ENCODE measurements at places on chromosomes 7 and 10.
A peak's percentile ranks its signal among the peaks of the same experiment; 100 is the strongest.

DNA sequence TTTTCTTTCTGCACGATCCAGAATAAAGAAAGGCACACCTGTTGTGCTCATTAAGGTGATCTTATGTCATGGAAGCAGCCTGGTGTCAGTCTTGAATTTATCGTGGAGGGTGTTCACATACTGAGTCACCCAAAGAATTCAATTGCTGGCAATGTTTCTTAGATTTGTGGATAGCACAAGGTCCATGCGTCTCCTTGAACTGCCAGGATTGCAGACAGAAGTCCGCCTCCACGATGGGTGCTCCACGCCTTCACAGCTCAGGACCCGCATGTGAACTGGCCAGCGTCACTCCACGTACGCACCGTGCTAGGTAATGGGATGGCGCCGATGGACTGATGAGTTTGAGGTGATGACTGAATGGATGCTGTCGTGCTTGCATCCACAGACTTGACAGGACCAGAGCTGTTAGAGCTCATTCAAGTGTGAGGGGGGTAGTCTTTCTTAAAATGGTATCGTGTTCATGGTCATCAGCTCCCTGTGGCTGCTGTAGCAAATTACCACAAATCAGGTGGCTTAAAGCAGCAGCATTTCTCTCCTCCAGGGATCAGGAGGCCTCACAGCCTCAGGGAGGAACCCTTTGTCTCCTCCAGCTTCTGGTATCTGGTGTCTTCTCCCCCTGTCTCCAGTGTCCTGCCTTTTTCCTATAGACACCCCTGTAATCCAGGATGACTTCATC is 65.4 kb upstream of the DNAJB6 start:
- DNase-seq, result no peak

DNA sequence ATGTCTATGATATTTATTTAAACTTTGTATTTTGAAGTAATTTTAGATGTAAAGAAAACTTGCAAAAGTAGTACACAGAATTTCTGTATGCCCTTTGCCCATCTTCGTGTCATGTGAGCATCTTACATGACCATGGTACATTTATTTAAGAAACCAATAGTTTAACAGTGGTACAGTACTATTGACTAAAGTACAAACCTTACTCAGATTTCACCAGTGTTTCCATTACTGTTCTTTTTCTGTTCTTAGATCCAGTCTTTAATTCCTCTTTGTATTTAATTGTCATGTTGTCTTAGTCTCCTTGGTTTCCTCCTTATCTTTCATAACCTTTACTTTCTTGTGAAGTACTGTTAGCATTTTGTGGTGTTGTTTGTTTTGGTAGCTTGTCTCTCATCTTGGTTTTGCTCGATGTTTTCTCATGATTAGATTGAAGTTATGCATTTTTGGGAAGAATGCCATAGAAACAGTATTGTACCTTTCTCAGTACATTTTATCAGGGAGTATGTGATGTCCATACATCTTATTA is 24.1 kb downstream of the TAX1BP1 start:
- no peak for DNase-seq

- no peak for DNase-seq
These were observed 53.6 kb upstream of the NRF1 start for GRCh38 chr7:129557686-129558481.

- no peak for DNase-seq
These were observed 75.0 kb downstream of the RHOBTB1 start for GRCh38 chr10:60868946-60869345.

DNA sequence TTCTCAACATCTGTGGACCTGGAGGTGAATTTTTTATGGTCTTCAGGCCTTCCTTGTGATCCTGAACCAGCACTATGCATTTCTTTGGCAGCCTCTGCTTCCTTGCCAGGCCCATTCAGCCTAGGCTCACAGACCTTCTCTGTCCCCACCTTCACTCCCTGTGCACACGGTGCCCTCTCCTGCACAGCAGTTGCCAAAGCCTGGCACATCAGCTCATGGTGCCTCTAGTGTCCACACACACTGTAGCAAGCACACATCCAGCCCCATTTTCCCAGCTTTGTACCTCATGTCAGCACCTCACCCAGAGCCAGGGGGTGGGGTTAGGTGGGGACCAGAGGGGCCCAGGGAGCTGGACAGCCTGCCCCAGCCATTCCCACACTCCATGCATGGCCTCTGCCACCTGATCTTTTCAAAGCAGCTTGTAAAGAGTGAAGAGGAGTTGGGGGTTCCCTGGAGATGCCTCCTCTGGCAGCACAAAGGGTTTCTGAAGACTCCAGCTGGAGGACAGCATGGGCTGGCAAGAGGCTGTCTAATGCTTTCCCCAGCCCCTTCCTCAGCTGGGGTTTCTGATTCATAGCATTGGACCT is 57.9 kb upstream of the TMEM72 start:
- DNase-seq, result peak; percentile 58

- peak; percentile 66 for DNase-seq
These were observed 237.8 kb upstream of the GALNT17 start for GRCh38 chr7:70893971-70894715.

DNA sequence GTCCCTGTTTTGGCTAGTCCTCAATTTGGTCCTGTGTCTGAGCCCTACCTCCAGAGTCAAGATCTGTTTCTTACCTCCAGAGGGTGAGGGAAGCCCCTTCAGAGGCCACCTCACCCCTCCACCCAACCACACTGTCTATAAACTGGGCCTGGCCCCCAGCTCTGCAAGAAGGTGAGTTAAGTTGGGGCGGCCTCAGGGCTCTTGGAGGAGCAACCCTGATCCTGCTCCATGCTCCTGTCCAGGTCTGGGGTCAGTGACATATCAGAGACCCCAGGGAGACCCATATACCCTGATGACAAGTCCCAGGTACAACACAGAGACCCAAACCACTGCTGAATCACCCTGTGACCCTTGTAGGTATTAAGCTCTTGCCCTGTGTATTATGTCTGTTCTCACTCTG is 69.5 kb downstream of the MYL10 start:
- DNase-seq, result no peak

DNA sequence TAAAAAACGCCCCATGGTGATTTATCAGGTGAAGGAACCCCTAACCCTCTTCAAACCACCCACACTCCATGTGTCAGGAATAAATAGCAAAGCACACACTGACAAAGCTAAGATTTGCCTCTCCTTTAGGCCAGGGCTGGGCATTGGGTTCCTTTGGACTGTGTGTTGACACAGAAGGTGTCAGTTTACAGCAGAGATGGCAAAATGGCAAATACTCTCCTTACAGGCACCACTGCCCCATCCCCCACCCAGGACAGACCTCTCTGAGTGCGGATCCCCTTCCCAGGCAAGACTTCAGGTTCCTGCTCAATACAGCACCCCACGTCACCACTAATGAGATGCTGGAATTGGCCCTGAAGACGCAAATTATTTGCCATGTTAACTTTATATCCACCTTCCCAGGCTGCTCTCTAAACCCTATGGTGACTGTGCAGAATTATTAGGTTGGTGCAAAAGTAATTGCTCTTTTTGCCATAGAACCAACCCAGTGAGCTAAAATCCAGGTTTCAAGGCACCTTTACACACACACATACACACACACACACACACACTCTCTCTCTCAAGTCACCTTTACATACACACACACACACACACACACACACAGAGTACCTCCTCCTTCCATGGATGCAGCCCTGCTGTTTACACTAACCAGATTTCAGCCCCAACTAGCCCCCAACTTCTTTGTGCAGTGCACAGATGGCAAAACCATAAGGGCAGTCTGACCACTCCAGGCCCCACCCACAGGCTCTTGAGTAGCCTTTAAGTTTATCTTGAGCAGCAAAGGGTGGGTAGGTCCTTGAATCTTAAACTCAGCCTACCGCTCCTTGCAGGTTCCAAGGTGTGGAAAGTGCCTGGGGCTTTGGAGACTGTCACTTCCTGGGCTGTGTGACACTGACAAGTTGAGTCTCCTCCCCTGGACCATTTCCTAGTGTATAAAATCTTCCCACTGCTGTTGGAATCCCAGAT is 4.0 kb upstream of the ZCCHC24 start:
- no peak for DNase-seq

GRCh38 chr7:17374654-17375053 is 76.2 kb downstream of the AHR start:
- no peak for DNase-seq

- DNase-seq, result no peak
These were observed 81.6 kb downstream of the EXOC6 start for GRCh38 chr10:92929896-92930295.

DNA sequence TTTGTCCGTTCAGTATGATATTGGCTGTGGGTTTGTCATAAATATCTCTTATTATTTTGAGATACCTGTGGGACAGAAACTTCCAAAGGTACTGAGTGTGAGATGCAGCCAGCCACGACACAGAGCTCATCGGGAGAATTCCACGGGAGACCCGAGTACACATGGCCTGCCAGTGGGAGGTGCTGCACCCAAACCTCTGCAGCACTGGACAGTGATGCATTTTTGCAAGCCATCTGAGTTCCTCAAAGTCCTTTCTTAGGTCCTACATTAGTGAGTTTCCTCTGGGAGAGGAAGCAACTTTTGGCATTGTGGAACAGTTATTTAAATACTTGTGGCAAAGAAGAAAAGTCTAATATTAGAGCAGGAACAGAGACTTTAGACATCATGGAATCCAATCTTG is 77.5 kb downstream of the ARID5B start:
- peak; percentile 60 for DNase-seq

- DNase-seq, result no peak
These were observed 9.1 kb downstream of the USP6NL start for GRCh38 chr10:11602358-11602757.

GRCh38 chr7:51328351-51328801 is 11.8 kb upstream of the COBL start:
- no peak for DNase-seq

DNA sequence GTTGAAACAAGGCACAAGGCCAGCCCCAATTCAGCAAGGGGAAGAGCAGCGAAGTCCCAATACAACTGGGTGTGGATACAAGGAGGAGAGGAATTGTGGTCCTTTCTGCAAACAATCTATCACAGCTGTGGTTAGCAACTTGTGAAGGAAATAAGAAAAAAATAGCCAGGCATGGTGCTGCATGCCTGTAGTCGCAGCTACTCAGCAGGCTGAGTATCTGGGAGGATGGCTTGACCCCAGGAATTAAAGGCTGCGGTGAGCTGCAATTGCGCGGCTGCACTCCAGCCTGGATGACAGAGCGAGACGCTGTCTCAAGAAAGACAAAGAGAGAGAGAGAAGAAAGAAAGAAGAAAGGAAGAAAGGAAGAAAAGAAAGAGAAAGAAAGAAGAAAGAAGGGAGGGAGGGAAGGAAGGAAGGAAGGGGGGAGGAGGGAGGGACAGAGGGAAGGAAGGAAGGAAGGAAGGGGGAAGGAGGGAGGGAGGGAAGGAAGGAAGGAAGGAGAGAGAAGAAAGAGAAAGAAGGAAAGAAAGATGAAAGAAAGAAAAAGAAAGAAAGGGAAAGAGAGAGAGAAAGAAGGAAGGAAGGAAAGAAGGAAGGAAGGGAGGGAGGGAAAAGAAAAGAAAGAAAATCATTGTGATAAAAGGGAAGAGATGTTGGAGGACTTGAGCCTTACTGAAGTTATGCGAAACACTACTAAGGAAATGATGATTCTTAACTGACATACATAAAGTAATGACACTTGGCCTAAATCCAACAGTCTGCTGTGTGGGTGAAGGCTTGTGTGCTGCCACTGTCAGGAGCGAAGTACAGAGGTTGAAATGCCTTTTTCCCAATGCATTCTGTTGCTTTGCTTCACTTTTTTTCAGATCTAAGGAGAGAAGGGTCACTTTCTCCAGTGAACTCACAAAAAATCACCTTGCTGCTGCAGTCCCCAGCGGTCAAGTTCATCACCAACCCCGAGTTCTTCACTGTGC is 117.0 kb upstream of the STK17A start:
- DNase-seq, result peak; percentile 20

GRCh38 chr10:111811517-111811916 is 372.0 kb downstream of the GPAM start:
- DNase-seq, result no peak

- DNase-seq, result no peak
These were observed 86.4 kb downstream of the NKX6-2 start for GRCh38 chr10:132699411-132700155.

- no peak for DNase-seq
These were observed 46.9 kb upstream of the WIPI2 start for GRCh38 chr7:5143106-5143505.

GRCh38 chr10:103512166-103512565 is 18.7 kb downstream of the NEURL1 start:
- no peak for DNase-seq

DNA sequence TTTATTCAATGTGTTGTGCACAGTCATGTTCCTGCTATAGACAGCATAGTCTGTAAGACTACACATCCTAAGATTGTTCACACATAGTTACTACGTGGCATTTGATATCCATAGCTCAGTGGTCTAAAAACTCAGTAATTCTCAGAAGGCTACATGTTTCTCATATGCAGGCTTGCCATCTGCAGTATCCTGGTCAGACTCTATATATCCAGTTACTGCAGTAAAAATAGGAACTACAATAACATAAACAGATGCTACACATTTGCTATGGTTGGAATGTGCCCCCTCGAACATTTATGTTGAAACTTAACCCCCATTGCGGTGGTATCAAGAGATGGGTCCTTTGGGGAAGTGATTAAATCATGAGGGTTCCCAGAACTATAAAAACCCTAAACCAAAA is 1377.8 kb upstream of the LRRTM3 start:
- no peak for DNase-seq

GRCh38 chr10:30359373-30360206 is 10.5 kb upstream of the MTPAP start:
- DNase-seq, result peak; percentile 49

All from muscle of leg (tissue), 16 donors.